ENCODE measurements at places on chromosomes 5 and 9.

DNA sequence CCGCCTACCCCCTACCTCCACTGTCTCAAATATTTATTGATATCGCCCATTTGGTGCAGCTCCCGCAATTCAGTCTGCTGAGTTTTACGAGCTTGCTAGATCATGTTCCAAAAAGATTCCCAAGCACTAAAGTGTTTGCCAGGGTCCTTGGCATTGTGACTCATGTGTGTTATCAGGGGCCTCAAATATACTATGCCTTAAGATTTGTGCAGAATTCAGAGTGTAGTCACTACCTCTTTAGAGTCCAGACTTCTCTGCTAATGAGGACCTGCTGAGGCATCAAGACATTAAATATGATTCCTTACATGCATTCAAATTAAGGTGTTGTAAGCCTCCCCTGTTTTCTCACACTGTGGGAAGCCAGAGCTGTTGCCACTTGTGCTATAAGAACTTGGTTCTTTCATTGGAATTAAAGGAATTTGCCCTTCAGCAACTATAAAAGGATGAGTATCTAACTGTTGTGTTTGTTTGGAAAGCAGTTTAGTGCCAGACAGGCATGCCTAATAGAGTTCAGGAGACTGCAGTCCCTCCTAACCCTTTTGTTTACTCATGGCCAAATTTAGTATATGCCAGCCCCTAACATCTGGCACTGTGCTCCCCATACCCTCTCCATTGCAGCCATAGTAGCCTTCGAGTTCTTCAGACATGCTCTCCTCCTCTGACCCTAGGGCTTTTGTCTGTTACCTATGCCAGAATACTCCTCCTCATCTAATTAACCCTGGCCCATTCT, 316.4 kb downstream of the NR3C1 start:
- DNase-seq, result no peak

- no peak for DNase-seq
Measured at GRCh38 chr9:95644377-95644776, 127.6 kb upstream of the PTCH1 start.

DNA sequence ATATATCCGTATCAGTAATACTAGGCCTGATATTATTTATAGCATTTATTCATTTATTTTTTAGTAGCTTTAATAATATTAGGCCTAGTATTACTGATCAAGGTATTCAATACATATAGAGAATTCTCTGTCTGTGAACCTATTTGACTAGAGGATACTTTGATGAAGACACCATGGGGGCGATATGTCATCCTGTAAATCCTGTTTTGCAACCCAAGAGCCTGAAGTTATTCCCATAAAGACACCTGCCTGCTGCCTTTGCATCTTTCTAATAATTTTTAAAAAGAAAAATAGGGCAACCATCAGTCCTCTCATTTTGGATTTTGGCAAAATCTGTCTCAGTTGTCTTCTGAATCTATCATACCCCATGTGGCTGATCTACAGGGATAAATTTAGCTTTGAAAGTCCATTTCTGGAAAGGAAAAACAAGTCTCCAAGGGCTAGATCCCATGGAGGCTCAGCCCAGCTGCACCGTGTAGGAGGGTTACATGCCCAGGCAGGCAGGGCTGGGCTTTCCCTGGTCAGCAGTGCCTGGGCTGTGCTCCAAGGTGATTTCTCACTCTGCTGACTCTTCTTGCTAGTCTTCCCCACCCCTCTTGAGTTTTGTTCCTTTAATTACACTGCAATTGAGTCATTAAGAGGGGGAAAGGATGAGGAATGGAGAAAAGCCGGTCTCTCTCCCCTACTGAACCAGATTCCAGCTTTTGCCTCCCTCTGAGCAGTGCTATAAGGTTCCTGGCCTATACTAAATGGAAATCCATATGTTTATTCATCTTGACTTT, 169.0 kb downstream of the TRIM32 start:
- no peak for DNase-seq

- peak; percentile 56 for DNase-seq
Measured at GRCh38 chr9:19554529-19554928, 145.7 kb downstream of the ACER2 start.

GRCh38 chr5:180284149-180284548, 7.7 kb downstream of the MAPK9 start:
- DNase-seq, result peak; percentile 86

- no peak for DNase-seq
Measured at GRCh38 chr5:150246429-150246828, 43.1 kb downstream of the CAMK2A start.

- no peak for DNase-seq
Measured at GRCh38 chr9:14482856-14483255, 168.9 kb upstream of the NFIB start.
